ENCODE measurements at places on chromosomes 13 and 19.

DNA sequence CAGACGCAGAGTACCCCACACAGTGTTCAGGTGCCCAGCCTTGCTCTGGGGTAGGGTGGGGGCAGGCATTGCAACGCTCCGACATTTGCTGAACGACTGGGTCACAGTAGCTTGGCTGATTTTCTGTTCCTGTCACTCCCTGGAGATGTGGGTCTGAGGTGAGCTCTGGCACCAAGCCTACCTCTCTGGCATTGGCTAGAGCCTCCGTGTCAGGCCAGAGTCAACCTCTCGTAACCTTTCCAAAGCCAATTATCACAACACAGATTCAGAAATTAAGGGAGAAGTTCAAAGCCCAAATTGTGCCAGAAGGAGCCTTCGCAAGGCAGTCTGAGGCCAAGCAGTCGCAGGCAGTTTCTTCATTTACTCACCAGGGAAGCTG is 117.2 kb downstream of the IRS2 start:
- DNase-seq: no peak

DNA sequence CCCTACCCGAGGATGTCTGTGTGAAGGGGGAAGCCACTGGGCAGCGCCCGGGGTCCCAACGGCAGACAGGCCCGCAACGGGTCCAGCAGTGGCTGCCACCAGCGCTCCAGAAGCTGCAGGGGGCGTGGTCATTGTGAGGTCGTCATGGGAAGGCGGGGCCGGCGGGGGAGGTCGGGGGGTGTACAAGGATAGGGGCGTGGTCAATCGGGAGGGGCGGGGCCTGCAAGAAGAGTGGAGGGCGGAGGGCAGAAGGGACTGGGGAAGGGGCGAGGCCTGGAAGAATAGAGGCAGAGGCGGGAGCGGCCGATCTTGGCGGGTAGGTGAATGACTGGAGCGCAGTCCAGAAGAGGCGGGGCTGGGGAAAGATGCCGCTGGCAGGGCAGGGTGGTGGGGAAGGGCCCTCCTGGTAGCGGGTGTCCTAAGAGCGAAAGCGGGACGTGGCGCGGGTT is 4.4 kb downstream of the FUZ start:
- DNase-seq: peak; percentile 82

GRCh38 chr13:34064456-34065205 is 246.7 kb downstream of the RFC3 start:
- no peak for DNase-seq

GRCh38 chr13:84315527-84315926 is 433.3 kb upstream of the SLITRK1 start:
- DNase-seq: no peak

GRCh38 chr13:26686285-26686684 is 74.3 kb downstream of the GPR12 start:
- DNase-seq: no peak

- DNase-seq: no peak
These were observed 6.3 kb downstream of the RPL36 start for GRCh38 chr19:5696196-5697021.

GRCh38 chr13:25468325-25469168 is 96.8 kb downstream of the ATP8A2 start:
- peak; percentile 34 for DNase-seq

DNA sequence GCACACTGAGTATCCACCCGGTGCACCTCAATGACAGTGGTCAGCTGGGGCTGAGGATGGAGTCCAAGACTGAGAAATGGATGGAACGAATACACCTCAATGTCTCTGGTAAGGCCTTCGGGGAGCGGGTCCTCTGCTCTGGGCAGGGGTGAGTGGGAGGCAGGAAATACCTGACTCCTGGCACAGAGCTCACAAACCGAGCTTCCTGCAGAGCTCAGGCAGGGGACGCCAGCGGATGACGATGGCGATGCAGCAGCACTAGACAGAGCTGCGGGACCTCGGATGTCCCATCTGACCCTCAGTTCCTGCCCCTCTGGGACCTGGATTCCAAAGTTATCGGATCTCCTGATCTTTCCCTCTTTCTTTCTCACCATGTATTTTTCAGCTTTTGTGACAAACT is 3.8 kb downstream of the CD22 start:
- DNase-seq: no peak
